Hypothalamus (tissue), 51 donors: ENCODE measurements at places on chromosomes 7 and 10.

GRCh38 chr10:116429288-116429977, 1.8 kb downstream of the PNLIPRP3 start:
- no peak for DNase-seq

GRCh38 chr7:18861514-18862118, 255.8 kb downstream of the TWIST1 start:
- DNase-seq = no peak

- no peak for DNase-seq
Measured at GRCh38 chr10:97013568-97013967, 172.2 kb downstream of the SLIT1 start.

GRCh38 chr10:131853610-131853964, 47.2 kb upstream of the PPP2R2D start:
- no peak for DNase-seq

- DNase-seq = no peak
Measured at GRCh38 chr7:105585850-105586500, 4.7 kb upstream of the EFCAB10 start.

GRCh38 chr7:32154797-32155196, 84.6 kb upstream of the PDE1C start:
- no peak for DNase-seq

- DNase-seq = no peak
Measured at GRCh38 chr7:26500749-26501352, 209.2 kb downstream of the SNX10 start.

- no peak for DNase-seq
Measured at GRCh38 chr10:24247841-24248240, 38.9 kb downstream of the KIAA1217 start.

- DNase-seq = no peak
Measured at GRCh38 chr10:109264004-109264403, 659.3 kb downstream of the XPNPEP1 start.

- no peak for DNase-seq
Measured at GRCh38 chr10:48506147-48506917, 98.5 kb downstream of the ARHGAP22 start.

DNA sequence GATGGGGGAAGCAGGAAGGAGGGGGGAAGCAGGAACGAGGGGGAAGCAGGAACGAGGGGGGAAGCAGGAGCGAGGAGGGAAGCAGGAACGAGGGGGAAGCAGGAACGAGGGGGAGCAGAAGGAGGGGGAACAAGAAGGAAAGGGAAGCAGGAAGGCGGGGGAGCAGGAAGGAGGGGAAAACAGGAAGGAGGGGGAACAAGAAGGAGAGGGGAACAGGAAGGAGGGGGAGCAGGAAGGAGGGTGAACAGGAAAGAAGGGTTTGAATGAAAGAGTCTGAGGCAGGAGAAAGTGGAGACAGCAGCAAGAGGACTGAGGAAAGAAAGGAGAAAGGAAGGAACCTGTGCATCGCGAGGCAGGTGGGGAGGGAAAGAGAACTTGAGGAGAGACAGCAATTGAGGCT, 256.6 kb downstream of the PTEN start:
- DNase-seq = no peak

- no peak for DNase-seq
Measured at GRCh38 chr10:119634219-119634544, 17.0 kb upstream of the BAG3 start.

GRCh38 chr10:85235258-85235657, 906.9 kb downstream of the CCSER2 start:
- DNase-seq = no peak

- no peak for DNase-seq
Measured at GRCh38 chr10:6881987-6882386, 301.9 kb upstream of the PRKCQ start.

GRCh38 chr10:70038923-70039322, 13.7 kb upstream of the MACROH2A2 start:
- no peak for DNase-seq

- no peak for DNase-seq
Measured at GRCh38 chr7:30934732-30935568, 23.3 kb downstream of the AQP1 start.

DNA sequence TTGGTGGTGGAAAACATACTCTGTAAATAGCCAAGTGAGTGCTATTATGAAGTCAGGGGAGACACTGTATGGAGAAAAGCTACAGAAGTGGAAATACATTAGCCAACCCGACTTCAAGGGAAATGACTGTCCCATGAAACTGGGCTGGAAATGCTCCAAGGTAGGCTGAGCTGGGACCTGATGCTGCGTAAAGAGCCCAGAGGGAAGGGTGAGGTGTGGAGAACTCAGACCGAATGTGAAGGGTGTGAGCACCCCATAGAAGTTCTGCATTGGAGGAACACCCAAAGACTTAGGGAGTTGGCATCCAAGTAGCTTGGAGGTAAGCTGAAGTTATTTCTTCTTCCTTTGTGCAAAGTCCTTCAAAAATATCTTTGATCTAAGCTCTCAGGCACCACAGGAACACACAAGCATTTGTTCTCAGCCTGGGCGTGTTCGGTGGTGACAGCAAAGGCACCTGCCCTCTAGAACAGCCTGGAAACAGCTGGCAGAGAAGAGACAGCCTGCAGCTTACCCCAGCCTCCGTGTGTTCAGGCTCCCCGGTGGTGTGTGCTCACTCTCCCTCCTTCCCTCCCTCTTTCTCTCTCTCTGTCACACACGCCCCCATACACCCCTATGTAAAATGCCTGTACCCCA, 19.1 kb upstream of the GJD4 start:
- DNase-seq = no peak

DNA sequence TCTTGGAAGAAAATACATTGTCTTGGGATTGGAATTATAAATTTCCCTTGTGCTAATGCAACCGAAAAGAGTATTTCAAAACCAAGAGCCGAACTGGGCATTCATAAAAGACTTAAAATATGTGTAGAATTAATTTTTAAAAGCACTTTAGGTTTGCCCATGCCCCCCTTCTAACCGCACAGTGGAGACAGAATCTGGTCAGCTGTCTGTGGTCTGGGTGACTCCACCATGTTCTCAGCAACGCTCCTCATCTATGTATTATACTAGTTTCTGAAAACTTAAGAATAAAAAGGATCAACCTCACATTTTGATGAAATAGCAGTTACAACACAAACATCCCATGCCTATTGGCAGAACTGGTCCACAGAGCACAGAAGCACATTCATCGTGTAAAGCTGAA, 192.6 kb upstream of the C7orf33 start:
- DNase-seq = no peak

GRCh38 chr10:78231939-78232338, 198.3 kb downstream of the RPS24 start:
- no peak for DNase-seq

GRCh38 chr7:28688651-28689050, 269.5 kb downstream of the TRIL start:
- no peak for DNase-seq

DNA sequence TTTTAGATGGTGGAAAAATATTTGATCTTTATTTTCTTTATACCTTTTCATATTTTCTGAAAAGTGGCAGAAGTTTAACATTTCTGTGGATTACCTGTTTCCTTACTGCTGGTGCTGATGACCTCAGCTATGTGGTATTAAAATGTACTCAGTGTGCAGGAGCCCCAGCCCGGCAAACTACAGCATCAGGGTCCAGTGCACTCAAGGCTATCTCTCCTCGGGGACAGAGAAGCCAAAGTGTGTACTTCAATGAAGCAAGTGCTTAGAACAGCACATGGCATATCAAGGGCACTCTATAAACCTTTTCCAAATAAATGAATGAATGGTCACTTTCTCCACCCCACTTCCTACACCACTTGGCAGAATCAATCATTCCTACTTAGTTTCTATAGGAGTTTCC, 111.8 kb downstream of the HIP1 start:
- DNase-seq = no peak

DNA sequence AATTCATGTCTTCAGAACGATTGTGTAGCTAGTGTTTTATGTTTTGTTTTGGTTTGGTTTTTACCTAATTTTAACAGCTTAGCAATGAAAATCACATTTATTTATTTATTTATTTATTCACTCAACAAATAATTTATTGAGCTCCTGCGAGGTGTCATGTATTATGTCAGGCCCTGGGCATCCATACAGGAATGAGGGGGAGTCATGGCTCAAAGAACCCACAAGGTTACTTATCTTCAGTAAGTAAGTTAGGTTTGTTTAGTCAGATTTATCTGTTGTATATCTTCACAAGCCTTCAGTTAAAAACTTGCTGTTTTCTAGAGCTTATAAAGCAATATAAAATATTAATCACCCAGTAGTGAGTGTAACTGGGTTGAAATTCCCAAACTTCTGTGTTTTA, 45.4 kb downstream of the FOXP2 start:
- no peak for DNase-seq

GRCh38 chr7:92747041-92747835, 89.1 kb downstream of the CDK6 start:
- no peak for DNase-seq

DNA sequence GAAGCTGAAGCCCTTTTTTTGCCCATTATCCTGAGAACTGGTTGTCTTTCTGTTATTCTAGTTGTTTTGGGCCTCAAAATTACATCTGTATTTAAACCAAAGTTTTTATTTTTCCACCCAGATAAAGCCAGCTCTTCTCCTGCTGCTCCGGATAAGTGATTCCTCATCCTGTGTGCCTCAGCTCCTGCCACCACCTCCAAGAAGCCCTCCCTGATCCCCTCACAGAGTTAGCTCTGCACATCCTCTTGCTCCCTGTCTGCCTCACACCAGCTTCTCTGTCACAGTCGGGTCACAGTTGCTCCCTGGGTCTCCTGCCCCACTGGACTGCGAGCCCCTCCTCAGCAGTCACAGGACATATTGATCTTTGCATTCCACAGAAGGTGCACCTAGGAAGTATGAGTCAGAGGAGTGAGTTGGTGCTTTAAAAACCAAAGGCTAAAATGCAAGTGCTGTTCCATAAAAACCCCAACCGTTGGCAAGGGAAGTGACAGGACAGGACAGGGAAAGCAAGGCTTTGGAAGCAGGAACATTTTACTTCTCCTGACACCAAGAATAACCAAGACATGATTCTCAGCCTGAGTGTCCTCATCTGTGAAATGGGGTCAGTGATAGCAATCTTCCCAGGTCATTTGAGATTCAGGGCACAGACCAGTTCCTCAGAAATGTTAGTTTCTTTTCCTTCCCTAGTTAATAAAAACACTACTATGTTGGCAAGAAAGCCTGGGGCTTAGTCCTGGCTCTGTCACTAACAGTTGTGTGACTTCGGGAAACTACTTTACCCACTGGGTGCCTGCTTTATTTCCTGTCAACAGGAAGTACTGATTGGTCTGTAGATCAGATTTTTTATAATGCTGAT, 36.5 kb upstream of the EEPD1 start:
- DNase-seq = no peak

- DNase-seq = no peak
Measured at GRCh38 chr10:95451150-95451549, 110.0 kb downstream of the SORBS1 start.

DNA sequence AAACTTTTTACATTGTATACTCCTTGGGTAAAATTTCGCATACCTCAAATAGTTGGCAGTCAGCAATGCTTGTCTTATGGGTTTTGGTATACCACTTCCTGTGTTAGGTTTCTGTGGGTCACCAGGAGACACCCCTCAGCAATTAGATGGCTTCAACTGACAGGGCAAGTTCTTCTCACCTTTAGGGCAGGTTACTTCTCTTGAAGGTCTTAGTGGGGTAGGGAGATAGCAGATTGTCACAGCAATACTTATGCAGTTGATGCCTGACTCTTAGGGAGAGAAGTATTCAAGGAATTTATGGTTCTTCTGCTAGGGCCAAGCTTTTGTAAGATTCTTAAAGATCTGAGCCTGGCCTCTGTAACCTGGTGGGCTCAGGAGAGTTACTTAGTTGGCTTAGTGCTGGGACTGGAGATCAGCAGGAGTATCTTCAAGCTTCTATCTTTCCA, 42.9 kb downstream of the MKLN1 start:
- no peak for DNase-seq

DNA sequence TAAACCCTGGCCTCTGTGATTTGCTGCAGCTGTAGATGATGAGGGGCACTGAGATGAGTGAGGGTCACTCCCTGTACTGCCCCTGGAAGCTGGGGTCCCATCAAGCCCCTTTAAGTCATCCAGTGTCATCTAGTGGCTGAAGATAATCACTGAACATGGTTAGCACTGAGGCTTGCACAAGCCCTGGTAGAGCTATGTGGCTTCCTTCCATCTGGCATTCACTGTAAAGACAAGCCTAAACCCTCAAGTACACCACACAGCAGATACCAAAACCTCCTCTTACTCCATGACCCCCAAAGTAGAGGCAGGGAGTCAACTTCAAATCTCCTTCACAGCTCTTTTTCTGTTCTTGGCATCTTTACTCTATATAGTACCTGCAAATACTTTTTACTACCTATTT, 72.7 kb upstream of the MRLN start:
- DNase-seq = no peak

GRCh38 chr7:483656-484355, 35.8 kb downstream of the PDGFA start:
- no peak for DNase-seq

GRCh38 chr7:28041508-28042314, 138.9 kb downstream of the JAZF1 start:
- no peak for DNase-seq
